ENCODE measurements at places on chromosomes 4 and X.

- DNase-seq = no peak
These were observed 73.0 kb upstream of the NR3C2 start for GRCh38 chr4:148515248-148515647.

GRCh38 chr4:70488748-70489147, 16.8 kb downstream of the MUC7 start:
- no peak for DNase-seq

DNA sequence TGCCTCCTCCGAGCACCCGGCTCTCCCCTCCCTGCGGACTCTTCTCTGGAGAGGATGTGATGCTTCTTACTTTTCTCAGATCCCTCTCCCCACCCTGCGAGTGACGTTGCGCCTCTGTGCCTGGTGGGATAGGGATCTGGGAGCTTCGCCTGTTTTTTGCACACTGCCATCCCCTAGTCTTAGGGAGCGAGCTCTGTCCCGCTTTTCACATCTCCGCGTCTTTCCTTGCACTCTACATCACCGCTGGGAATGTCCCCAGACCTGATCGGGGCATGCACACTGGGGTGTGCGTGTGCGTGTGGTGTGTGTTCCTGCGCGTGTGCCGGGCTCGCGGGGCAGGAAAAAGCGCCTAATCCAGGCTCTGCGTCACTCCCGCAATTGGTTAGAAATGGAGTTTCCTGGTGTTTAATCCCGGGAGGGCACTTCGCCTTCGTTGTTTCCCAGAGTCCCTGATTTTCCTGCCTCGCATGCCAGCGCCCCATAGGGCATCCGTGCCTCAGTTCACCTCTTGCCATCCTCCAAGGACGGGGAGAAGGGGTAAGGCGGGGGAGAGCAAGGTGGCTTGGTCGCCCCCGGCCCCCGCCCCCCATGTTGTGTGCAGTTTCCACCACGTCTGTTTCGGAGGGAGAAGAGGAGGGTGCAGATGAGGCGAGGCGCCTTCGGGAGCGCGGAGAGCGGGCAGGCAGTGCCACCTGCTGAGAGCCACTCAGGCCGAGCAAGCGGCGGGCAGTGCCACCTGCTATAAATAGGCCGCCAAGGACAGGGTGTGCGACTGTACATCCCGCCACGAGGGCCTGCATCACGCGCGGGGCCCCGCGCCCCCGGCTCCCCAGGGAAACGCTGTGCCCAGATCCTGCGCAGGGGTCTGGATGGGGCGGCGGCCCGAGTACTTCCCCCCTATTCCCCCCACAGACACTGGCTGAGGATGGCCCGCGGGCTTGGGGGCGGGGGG, 759 bp upstream of the TBC1D1 start:
- DNase-seq = peak; percentile 66

DNA sequence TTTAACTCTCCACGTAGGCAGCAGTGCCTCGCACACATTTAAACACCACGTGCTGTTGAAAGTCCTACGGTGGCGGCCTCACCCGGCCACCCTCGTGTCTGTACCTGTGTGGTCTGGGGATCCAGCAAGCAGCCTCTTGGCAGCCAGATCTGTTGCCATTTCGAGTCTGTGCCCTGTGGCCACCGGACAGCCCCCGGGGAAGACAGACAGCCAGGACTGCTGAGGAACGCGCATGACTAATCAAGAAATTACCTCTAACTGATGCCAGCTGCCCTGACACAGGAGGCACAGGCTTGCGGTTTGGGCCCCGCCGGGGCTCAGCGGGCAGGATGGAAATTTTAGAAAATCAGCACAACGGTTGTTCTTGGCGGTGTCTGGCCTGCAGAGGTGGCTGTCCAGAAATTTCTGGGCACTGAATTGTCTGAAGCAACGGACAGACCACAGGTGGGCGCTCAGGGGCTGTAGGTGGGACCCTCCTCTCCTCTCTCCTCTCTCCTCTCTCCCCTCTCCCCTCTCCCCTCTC, 15.6 kb upstream of the ASMTL start:
- peak; percentile 26 for DNase-seq

- DNase-seq = no peak
These were observed 122.9 kb upstream of the GPC4 start for GRCh38 chrX:133538148-133538547.

DNA sequence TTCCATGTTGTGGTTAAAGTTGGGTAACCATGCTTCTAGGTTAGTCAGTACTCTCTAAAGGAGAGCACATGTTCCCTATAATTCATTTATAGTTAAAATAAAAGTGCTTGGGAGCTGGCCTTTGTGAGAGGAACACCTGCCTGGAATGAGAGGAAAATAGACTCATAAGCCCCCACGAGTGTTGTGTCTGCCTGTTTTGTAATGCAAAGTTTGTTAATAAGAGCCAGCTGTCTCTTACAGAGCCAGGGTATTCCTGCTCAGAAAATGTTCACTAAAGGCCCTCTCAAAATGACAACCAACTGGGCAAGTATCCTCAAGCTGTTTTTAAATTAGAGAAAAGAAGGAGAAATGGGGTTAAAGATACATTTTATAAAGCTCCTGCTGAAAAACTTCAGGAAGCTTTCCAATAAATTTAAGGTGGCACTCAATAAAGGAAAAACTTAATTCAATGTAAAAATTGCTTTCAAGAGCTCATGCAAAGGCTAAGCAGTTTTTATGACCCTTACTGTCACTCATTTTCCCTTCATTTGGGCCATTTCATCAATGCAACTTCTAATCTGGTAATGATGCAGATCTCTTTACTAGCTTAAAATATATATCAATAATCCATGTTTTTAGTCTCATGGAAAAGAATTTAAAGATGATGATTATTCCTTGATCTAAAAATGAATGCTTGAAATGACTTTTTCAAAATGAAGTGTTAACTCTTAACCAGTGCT, 793.6 kb downstream of the STPG2 start:
- DNase-seq = no peak

DNA sequence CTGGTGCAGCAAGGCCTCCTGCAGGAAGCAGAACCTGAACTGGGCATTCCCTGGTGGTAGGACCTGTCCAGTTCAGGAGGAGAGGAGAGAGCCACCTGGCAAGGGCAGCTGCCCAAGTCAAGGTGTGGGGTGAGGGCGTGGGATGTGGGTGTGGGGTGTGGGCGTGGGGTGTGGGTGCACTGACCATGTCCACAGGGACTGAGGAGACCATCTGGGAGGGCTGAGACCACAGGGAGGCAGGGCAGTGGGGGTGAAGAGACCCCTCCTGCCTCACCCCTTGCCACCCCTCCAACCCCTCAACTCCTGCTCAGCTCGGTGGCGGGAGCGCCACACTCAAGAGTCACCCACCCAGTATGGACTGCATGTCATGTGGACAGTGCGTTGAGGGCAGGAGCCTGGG, 117.9 kb downstream of the CPZ start:
- DNase-seq = peak; percentile 29

DNA sequence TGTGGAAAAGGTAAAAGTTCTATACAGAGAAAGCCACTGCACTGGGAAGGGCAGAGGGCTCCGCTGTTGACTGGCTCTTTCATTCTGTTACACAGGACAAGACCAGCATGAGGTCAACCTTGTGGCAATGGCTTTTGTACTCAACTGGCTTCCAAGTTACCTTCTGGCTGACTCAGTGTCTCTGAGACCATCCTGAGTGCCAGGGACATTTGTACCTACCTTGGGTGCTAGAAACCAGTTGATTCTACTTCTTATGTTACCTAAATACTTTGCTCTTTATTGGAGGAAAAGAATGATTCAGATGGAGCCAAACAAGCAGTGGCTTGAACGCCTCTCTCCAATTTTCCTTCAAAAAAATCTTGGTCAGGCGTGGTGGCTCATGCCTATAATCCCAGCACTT, 123.2 kb downstream of the RBM47 start:
- no peak for DNase-seq

GRCh38 chr4:61877266-61877665, 677.1 kb downstream of the ADGRL3 start:
- no peak for DNase-seq

DNA sequence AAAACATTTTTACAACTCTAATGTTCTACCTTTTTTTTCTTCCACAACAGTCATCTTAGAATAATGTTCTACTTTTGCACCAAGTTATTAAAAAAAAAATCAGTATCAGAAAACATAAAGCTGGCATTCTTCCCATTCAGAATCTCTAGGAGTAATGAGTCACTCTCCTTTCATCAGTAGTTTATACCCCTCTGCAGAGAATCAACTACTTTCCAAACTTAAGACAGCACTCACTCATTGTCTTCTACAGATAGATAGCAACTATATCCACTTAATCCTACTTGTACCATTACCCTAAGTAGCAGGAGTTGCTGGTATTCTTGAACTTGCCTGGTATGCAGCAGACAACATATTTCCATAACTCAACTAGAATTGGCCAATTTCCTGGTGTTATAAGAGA, 3.2 kb downstream of the TIGD4 start:
- DNase-seq = no peak

DNA sequence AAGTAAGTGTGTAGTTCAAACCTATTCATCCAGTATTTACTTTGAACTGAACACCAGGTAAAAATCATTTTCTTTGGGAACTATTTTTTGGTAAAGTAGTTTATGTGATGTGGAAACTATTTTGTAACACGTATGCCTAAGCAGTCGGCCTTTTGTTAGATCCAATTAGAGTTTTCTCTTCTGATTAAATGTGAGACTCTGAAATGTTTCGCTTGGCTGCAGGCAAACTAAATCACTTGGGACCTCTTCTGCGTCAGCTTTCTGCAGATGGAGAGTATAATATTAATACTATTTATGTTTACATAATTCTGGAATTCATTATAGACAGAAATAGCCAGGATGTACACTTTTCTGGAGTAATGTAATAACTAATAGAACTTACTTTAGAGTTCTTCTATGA, 46.9 kb downstream of the BMPR1B start:
- DNase-seq = no peak

DNA sequence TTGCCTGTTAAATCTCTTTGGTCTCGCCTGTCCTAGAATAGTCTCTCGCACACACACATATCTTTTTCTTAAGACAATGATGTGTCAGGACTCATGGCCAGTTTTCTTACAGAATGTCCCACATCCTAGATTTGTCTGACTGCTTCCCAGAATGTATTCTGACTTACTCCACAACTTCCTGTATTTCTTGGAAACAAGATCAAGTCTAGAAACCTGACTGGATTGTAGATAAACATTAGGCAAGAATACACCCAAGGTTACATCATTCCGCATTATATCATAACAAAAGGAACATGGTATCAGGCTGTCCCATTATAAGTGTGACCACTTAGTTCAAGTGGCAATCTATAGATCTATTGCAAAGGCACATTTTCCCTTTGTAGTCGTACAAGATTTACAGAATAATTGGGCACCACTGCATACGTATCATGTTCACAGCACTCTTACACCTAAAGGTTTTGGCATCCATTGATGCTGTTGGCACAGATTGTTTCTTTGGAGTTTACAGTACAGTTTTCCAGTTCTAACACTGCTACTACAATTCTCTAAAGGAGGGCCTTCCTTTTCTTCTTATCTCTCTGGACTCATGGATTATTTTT, 56.4 kb downstream of the FBXW7 start:
- DNase-seq = no peak

- DNase-seq = no peak
These were observed 18.9 kb upstream of the CXCR3 start for GRCh38 chrX:71637253-71637618.

DNA sequence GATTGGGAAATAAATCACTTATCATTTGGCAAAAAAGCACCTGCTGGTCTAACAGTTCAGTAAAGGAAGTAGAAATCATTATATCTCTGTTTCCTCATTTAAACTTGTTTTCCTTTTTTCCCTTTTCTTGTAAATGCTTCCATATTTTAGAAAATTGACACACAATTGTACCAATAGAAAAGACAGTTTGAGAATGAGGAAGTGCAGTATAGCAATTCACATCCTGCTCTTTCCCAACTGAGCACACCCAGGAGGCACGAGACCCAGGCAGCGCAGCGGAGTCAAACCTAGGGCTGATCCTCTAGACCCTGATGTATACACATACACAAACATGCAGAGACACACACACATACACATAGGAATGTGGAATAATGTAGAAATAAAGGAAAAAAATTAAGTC, 74.8 kb upstream of the PACRGL start:
- no peak for DNase-seq

- DNase-seq = no peak
These were observed 43.1 kb upstream of the LSM6 start for GRCh38 chr4:146132445-146132844.

- no peak for DNase-seq
These were observed 71.8 kb upstream of the PGRMC2 start for GRCh38 chr4:128359422-128359821.

DNA sequence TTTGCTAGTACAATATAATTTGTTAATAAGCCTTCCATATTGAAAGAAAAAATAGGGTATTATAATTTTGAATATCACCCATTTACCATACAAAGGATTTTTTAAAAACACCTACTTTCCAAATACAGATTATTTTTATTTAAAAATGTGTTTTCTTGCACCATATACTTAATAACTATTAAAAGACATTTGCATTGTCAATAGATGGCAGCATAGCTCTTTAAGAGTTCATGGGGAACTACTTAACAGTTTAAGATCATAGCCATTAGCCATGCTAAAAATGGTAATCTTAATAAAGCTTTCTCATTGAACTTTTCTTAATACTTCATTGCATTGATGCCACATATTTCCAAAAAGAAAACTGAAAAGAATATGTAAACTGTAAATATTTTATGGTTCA, 1995.9 kb downstream of the C4orf33 start:
- DNase-seq = no peak

GRCh38 chr4:124202099-124202498, 510.4 kb downstream of the ANKRD50 start:
- DNase-seq = peak; percentile 11

GRCh38 chrX:71103110-71103983, 3.2 kb downstream of the CXorf65 start:
- DNase-seq = peak; percentile 24

GRCh38 chr4:128475597-128475996, 188.0 kb upstream of the PGRMC2 start:
- DNase-seq = no peak

DNA sequence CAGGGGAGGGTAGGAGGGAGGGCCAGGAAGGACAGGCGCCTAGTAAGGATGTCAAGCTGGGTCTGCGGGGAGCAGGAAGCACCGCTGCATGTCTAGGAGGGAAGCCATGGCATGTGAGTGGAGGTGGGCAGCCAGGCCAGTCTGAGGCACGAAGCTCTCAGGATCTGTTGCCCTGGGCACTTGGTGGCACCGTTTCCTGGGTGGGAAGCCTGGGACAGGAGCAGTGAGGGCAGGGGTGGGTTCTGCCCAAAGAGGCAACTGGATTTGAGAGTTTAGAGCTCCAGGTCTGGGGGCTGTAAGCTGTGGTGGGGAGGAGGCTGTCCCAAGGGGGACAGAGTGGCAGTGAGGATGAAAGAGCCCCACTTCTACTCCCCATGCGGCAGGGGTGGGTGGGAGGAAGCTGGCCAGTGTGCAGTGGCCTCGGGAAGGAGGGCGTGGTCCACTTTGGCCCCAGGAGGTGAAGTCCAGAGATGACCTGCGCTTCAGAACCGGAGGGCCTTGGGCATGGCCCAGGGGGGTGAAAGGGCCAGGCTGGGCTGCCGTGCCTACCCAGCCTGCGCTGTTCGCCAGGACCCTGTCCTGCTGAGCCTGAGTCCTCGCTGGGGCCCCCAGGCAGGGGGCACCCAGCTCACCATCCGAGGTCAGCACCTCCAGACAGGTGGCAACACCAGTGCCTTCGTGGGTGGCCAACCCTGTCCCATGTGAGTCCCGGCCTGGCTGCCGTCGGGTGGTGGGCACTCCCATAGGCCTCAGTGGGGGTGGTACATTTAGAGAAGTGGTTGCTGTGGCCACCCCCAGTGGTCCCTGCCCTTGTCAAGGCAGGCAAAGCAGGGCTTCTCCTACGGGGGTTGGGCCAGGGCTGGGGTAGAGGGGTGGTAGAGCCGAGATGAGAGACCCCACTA, 8.3 kb upstream of the SRPK3 start:
- DNase-seq = no peak

GRCh38 chrX:79270401-79270800, 96.7 kb downstream of the ITM2A start:
- DNase-seq = peak; percentile 27

GRCh38 chrX:154728431-154729190, 22.3 kb downstream of the GAB3 start:
- DNase-seq = no peak
